Endodermal cell (in vitro differentiated cells): ENCODE measurements at places on chromosomes 1 and 21.

GRCh38 chr1:174324939-174325338, 122.8 kb upstream of the GPR52 start:
- no peak for DNase-seq

DNA sequence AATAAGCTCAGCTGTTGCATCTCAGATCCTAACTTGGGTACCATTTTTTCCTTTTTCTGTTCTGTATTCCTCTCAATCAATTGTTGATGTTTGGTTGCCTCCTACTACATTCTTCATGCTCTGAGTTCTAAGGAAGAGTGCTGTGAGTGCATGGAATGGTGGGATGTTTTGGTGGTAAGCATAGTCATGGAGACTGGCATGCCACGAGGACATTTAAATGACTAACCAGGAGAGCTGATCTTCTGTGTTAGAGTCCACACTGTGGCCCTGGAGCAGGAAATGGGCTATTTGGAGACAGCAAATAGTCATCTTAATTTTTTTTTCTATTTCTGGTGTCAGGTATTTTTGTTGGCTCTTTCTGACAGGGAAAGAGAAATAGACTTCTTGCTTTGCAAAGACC, 69.5 kb upstream of the HSD17B7 start:
- DNase-seq, result no peak

DNA sequence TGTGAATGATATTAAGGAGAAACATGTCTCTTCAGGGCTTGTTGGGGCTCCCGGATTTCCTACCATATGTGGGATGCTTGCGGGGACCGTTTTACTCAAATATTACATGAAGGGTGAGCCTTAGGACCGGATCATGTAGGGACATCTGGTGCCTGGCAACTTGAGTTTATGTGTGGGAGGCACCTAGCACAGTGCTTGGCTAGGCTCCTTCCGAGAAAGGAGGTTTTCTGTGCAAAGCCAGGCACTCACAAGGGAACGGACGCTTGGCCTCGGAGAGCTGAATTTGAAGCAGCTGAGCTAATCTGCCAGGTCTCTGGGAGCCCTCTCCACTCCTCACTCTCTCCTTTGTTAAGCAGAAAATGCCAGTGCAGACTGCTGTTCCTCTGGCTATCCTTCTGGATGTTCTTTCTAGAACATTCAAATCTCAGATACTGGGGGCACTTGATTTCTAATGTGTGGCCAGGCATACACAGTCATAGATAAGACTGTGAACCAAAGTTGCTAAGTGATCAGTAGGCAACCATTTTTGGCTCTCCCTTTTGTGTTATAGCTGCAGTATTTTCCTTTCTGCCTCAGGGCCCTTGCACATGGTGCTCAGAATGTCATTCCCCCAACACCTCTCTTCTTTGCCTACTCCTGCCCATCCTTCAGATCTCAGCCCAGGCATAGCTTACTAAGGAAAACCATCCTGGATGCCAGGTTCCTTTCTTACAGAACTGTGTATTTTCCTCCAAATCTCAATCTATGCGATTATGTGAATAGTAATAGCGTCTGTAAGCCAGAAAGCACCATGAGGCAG, 216.6 kb upstream of the CSF3R start:
- no peak for DNase-seq

- DNase-seq, result peak; percentile 95
These were observed 241.8 kb downstream of the TRABD2B start for GRCh38 chr1:47755101-47755990.

GRCh38 chr1:223707256-223708000, 4.9 kb upstream of the CAPN2 start:
- DNase-seq, result peak; percentile 71

- DNase-seq, result peak; percentile 61
These were observed 160.9 kb downstream of the UCK2 start for GRCh38 chr1:165988275-165988674.

- DNase-seq, result no peak
These were observed 41.4 kb downstream of the TMCO4 start for GRCh38 chr1:19758227-19758830.

DNA sequence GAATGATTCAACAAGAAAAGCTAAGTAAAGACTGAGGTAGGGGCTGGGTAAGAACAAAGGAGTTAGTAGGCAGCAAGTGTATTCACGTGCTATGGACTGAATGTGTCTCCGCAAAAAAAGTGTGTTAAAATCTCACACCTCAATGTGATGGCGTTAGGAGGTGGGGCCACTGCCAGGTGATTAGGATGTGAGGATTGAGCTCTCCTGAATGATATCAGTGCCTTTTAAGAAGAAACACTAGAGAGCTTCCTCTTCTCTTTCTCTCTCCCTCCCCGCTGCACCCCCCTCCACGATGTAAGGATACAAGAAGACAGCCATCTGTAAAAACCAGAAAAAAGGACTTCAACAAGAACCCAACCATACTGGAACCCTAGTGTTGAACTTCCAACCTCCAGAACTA, 396.1 kb upstream of the PLXNA2 start:
- peak; percentile 56 for DNase-seq

GRCh38 chr1:52683367-52683940, 14.7 kb downstream of the COA7 start:
- DNase-seq, result no peak

DNA sequence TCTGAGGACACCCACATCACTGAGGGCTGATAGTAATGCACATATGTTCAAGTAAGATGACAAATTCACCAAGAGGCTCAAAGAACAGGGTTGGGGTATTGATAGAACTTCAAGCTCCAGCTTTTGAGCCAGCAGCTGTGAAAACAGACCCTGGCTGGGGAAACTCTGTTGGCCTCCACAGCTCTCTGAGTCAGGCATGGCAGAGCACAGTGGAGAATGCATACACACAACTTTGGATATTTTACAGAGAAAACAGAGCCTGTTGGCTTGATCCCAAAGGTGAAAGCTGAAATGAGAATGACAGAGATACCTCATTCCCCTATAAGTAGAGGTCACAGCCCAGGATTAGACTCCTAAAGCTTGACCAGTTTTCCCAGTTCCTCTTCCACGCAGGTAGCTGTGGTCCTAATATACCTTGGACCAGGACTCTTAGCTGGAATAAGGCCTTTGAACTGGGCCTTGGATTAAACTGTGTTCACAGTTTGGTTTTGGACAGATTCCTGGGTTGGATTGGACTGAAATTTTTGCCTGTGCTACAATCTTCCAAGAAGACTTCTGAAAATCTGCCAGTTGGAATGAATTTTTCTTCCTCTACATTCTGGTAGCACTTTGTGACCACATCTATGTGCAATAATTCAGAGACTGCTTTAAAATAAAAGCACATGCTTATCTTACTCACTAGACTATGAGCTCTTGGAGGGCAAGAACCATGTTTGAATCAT, 101.6 kb upstream of the HMGB4 start:
- peak; percentile 4 for DNase-seq

GRCh38 chr1:67597336-67597735, 87.7 kb upstream of the GADD45A start:
- no peak for DNase-seq

DNA sequence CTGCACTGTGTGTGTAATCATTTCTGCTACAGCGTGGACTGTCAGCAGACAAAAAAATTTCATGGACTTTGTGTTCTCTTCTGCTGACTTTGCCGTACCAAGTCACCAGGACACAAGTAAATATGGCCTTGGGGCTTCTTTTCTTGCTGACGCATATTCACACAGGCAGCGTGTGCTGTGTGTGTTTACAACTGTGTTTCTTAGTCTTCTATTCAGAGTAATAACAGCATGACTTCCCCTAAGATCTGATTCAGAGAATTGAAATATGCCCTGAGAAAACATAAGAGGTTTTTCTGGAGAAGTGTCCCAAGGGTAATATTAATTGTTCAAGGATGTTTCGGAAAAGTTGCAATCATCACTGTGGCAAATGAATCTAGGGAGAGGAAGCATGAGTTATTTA, 47.1 kb upstream of the DYNLT5 start:
- no peak for DNase-seq

DNA sequence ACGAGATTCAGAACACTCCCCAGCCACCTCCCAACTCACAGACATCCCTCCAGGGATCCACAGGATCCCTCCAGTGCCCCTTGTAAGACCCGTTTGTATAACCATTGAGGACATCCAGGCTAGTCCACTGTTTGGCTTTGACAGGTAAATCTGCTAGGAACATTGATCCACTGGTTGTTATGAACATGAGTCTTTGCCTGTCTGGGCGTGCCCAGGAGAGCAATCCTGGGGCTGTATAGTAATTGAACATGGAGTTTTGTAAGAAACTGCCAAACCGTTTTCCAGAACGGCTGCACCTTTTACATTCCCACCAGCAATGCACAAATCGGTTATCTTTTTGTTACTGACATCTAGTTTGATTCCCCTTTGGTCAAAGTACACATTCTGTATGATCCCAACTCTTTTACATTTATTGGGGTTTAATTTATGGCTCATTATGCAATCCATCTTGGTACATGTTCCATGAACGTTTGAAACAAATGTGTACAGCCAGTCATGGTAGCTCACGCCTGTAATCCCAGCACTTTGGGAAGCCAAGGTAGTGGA, 88.7 kb downstream of the WDR4 start:
- DNase-seq, result no peak
